Cortex of kidney (tissue), 1 donor: ENCODE measurements at places on chromosomes 12 and 14.

- no peak for DNase-seq
Measured at GRCh38 chr12:10364815-10365622, 24.8 kb downstream of the KLRK1 start.

DNA sequence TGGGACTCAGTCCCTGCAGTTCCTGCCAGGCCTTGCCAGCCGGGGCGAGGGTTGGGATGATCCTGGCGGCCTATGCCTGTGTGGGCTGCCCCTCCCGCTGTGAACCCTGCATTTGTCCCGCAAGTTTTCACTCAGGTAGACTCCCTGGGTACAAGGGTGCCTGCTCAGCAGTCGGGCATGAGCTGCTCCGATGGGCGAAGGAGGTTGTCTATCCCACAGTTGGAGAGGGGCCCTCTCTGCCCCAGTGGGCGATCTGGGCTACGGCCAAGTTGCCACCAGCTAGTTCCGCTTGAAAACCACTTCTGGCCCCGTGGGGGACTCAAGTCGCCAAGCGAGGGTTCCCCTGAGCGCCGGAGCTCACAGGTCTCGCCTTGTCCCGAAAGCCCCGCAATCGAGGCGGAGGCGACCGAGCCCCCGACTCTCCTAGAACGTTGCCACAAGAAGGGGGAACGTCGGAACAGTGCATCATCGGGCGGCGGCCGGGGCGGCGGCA, 365 bp upstream of the TPI1 start:
- DNase-seq = no peak

DNA sequence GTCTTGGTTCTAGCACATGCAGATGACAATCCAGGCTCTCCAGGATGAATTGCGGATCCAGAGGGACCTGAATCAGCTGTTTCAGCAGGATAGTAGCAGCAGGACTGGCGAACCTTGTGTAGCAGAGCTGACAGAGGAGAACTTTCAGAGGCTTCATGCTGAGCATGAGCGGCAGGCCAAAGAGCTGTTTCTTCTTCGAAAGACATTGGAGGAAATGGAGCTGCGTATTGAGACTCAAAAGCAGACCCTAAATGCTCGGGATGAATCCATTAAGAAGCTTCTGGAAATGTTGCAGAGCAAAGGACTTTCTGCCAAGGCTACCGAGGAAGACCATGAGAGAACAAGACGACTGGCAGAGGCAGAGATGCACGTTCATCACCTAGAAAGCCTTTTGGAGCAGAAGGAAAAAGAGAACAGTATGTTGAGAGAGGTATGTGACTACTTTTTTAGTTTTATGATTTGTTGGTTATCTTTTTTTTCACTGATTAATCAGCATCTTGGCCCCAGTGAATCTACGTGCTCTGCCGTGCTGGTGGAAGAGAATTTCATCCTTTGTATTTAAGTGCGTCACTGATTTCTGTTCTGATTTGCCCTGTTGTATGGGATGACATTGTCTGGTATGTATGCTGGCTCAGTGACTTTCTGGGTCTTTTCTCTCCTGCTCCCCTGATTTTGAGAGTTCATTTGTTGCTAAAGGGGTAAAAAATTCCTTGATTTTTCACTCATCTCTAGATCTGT, 92.3 kb downstream of the ERC1 start:
- no peak for DNase-seq

GRCh38 chr12:87283111-87283510, 746.1 kb downstream of the C12orf50 start:
- DNase-seq = no peak

DNA sequence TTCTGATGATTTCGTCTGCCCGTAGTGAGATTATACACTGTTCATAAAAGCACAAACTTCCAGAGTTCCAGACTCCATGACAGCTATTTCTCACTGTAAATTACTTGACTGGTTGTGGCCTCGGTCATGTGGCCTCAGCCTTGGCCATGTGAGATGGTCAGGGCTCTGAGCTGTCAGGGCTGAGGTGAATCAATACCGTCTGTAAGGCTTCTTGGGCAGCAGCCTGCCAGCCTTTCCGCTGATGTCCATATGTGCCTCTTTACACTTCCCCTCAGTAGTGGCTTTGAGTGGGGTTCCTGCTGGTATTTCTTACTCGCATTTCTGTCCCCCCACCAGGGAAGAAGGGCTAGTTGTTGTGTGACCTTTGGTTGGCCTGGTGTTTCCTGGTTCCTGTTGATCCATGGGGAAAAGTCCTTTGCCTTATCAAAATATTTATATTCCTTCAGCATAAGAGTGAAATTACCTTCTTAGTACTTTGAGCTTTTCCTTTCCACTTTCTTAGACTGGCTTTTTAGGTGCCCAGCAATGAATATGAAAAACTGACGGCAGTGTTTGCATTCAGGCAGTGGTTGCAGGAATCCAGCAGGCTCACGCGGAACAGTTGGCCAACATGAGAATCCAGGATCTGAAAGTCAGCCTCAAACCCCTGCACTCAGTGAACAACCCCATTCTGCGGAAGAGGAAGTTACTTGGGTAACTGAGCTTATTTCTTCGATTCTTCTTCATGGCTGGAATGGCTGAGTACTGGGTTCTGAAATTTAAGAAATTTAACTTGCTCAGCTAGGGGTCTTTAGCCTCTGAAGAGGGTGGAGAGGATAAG, 46.1 kb downstream of the MAPKAPK5 start:
- no peak for DNase-seq

- no peak for DNase-seq
Measured at GRCh38 chr12:132582582-132583410, 27.6 kb downstream of the LRCOL1 start.

DNA sequence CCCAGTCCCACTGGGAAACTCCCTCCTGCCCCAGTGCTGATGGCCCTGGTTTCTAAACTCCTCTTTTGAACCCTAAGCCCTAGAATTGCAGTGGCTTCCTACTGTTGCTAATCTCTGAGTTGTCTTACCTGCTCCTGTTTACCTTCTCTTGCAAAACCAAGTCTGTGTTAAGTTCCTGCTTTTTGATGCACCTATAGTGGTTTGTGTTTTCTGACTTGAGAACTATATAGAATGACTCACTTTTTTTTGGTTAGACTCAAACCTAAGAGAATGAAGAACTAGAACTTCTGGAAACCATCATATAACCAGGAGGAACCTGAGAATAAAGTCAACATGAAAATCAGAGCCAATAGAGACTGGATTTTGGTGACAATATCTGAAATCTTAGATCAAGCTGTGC, 5.5 kb upstream of the GAS2L3 start:
- DNase-seq = no peak

- DNase-seq = no peak
Measured at GRCh38 chr14:68379510-68380328, 413.1 kb downstream of the ZFP36L1 start.

DNA sequence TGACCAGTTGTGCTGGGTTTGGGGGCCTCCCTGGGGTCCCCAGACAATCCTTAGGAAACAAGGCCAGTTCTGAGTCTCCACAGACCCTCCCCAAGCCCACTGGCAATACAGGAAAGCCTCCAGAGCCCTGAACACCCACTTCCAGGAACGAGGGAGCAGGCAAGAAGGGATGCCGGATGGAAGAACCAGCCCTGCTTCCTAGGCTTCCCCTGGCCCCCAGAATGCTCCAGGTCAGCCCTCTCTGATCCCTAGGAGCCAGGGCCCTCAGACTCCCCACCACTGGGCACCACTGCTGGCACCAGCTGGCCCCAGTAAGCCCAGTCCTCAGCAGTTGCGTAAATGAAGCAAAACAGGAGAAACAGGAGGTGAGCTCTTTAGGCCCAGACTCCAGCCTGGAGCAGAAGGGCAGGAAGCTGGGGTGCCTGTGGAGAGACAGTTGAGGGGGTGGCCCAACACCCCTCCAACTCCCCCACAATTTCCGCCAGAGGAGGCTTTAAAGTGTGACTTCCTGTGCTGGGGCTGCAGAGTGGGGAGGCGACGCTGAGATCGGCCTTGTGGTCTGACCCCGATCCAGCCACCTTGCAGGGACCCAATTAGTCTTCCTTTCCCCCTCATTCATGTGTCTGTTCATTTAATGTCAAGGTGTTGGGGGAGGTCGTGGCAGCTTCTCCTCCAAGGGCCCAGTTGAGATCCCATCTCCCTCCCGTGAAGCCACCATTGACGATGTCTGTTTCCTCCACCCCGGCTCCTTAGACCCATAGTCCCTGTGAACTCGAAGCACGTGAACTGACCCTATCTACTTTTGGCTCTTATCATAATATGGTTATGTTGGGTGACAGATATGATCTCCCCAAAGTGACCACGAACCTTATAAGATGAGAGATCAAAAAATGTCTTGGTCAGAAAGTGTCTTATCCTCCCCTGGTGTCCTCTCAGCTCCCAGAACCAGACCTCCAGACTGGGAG, 4.7 kb downstream of the TNFRSF1A start:
- DNase-seq = no peak

GRCh38 chr12:27828196-27828595, 48.2 kb upstream of the MANSC4 start:
- DNase-seq = no peak

GRCh38 chr14:42420071-42420470, 813.4 kb downstream of the LRFN5 start:
- DNase-seq = no peak

GRCh38 chr14:38442208-38442607, 186.3 kb upstream of the CLEC14A start:
- no peak for DNase-seq

- DNase-seq = no peak
Measured at GRCh38 chr14:52312931-52313355, 1.2 kb upstream of the PTGER2 start.

DNA sequence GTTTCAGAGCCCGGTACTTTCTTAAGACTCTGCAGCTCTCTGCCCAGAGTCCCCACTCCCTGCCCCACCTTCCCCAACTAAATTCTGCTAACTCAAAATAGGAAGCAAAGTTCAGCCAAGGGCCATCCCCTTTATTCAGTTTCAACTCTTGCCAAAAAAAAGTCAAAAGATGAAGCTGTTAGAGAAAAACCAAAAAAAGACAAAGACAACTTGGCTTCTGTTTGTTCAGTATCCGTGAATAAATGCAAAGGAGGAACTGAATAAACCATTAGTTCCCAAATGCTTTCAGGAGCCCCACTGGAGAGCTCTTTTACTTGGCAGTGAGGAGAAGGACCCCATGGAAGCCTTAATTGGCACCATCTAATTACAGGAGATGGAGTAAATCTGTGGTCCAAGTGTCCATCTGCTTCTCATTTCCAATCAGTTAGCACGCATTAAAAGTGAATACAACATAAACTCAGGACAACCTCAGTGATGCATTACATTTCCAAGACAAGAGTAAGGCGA, 155.4 kb upstream of the GZMB start:
- no peak for DNase-seq

DNA sequence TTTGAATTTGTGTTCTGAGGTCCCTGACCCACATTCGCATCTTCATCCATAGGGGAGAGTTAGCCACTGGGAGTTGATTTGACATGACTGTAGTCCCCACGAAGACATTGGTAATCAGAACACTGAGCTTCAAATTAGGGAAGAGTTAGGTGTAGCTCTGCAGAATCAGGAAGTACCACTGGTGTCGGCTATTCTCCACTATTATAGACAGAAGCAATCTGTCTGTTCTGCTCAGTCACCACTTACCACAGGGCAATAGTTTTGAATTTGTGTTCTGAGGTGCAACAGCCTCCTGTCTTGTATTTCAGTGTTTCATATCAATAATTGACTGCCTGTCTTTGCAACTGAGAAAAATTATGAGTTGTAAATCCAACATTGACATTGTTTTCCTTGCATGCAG, 407.6 kb downstream of the LRFN5 start:
- DNase-seq = no peak

DNA sequence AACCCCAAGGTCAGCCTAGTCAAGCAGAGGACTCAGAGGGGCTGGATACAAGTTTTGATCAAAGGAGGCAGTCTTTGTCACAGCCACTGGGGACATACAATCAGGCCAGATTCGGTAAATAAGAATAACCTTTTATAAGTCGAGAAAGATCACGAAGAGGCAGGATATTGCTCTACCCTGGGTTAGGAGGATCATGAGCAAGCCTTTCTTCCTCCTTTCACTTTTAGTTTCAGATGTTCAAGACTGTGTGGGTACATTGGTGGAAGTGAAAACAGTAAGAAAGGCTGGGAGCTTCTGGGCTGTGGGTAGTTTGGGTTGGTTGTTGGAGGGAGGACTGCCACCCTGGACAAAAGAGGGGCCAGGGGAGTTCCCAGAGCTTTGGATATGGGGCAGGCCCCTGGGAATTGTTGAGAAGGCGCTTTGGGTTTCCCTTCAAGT, 127.7 kb downstream of the SNAPC1 start:
- no peak for DNase-seq

DNA sequence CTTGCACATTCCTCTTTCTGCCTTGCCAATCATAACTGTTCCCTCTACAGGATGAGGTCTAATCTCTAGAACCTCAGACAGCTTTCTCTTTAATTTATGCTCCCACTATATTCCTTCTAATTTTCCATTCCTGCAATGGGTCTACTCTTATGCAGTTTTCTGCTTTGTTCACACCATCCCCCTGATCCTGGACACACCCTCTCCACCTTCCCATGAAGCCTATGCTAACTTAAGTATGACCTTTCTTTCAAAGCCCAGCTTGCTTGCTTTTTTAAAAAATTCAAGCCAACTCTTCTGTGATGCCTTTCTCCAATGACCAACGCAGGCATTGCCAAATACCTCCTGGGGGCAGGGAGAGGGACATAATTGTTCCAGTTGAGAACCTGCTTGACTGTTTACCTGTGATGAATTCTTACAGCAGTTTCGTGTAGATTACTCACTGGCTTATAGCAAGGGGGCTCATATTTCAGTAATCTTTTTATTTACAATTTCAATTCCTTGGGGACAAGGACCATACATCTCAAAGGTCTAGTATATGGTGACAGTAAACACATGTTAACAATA, 7.8 kb downstream of the SLC38A1 start:
- no peak for DNase-seq

DNA sequence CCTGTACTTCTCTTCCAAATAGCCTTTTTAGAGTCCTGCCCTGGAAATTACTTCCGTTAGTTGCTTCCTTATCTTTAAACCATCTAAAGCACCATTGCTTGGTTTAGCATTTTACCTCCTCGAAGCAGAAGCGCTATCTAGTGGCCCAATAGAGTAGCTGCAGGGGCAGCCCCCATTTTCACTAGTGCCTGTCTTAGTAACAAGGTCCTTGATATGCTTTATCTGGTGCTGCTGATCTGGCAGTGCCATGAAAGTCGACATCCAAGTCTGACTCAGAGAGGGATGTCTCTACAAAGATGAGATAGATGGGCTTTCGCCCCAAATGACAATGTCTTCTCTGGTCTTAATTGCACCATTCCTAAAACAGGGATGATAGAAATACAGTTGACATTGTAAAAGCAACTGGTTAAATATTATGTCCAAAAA, 25.0 kb upstream of the CIT start:
- no peak for DNase-seq

DNA sequence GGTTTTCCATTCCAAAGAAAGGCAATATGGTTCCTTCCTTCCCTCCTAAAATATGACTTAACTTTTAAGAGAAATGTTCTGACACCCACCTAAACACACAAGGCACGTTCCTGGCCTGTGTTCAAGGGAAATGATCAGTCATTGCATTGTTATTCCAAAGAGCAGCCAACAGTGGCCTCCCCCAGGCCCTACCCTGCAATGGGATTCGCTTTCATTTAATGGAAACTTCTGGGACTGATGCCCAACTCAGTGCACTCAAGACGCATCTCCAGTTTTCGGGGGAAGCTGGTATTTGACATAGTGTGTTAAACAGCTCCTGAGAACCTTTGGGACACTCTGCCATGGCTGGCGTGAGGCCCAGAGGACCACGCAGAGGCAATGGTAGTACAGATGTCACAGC, 65.9 kb downstream of the DDX51 start:
- DNase-seq = no peak

- no peak for DNase-seq
Measured at GRCh38 chr12:82314406-82314892, 43.7 kb downstream of the CCDC59 start.

- no peak for DNase-seq
Measured at GRCh38 chr12:61993734-61994345, 266.4 kb upstream of the USP15 start.
